ENCODE measurements at places on chromosomes 1 and 21. TPM values are rescaled to one million over a fixed set of nuclear protein-coding genes. Genes with fewer than 3 reads are reported as not detected.

The KRTAP6-2 gene
- total RNA-seq, result not detected

The KLF17 gene
- total RNA-seq, result not detected

The IFI6 gene
- total RNA-seq, result 20.7 TPM

The KLHDC7A gene
- total RNA-seq, result not detected

Measured in dermis lymphatic vessel endothelial cell (primary cell).